ENCODE measurements at places on chromosomes 11 and 22. TPM values are rescaled to one million over a fixed set of nuclear protein-coding genes. Genes with fewer than 3 reads are reported as not detected.

TMEM25 gene
- 20.2 TPM for polyA plus RNA-seq

OR51B2 gene
- polyA plus RNA-seq = not detected

- no peak for DNase-seq
These were observed 1333.1 kb upstream of the TENM4 start for GRCh38 chr11:80773919-80774318.

DNA sequence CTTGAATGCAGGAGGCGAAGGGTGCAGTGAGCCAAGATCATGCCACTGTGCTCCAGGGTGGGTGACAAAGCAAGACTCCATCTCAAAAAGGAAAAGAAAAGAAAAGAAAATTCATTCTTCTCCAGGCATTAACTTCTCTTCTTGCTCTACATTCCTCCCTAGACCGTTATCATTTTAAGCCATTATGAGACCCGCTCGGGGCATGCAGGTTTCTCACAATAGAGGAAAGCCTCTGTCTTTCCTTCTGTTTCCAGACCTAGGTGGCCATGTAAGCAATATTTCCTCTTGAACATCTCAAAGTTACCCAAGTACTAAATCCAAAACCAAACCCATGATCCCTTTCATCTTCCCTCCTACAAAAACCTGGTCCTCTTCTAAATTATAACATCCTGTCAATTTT is 139.6 kb downstream of the RBFOX2 start:
- no peak for DNase-seq

SPTBN2 gene
- polyA plus RNA-seq = 16.1 TPM

ZNF143 gene
- 18.1 TPM for polyA plus RNA-seq

SERPINH1 gene
- 508 TPM for polyA plus RNA-seq

- no peak for DNase-seq
These were observed 4.7 kb upstream of the RANBP1 start for GRCh38 chr22:20111045-20111688.

ART1 gene
- polyA plus RNA-seq = 3.5 TPM

DNA sequence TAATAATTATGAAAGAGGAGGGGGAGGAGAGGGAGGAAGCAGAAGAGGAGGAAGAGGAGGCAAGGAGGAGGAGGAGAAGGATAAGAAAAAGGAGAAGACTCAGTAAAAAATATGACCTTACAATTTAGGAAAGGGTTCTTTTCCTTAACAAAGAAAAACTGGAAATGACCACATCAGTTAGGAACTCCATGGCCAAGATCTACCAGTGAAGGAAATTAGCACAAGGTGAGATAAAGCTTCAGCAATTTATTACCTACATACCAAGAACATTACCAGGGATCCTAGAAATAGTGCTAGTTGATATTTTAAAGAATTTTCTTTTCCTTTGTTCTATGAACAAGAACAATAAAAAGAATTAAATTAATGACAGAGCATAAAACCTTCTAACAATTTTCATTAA is 172.7 kb downstream of the LRRC4C start:
- no peak for DNase-seq

ZW10 gene
- 16.6 TPM for polyA plus RNA-seq

DNA sequence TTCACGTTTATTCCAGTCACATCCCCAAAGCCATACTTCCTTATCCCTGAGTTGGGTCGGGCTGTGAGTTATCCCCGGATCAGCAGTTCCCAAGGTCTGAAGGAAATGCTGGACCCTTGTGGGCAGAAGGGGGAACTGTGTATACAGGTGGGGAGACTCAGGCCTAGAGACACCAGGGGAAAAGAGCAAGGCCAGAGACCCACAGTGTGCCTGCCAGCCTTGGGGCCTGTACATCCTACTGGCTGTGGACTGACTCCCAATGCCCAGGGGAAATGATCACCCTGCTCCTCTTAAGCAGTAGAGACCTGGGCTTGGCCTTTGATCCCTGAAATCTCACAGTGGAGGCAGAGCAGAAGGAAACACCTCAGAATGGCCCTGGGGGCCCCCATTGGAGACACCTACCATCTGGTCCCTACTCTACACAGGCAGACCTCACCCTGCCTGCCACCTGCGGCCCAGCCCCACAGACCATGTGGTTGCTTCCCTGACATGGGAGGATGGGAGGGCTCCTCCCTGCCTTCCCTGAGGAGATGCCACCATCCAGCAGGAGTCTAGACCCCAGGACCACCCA is 1.3 kb downstream of the SELENOM start:
- peak; percentile 47 for DNase-seq

GRCh38 chr11:43315966-43316365 is 4.2 kb downstream of the API5 start:
- DNase-seq = no peak

DNA sequence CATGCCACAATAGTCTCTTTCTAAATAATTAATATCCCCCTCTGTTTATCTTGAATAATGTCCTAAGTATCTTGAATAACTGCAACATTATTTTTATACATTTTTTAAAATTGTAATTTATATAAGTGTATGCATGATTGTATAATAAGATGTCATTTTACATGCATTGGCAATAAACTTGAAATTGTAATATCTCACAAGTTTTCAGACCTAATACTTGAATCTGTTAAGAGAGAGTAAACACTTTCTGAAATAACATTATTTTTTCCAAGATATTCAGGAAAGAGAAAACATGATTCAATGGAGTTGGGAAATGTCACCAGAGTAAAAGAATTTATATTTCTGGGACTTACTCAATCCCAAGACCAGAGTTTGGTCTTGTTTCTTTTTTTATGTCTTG is at the start of gene OR4D11:
Gene OR4D11 (plus strand): TSS at position 301 of the 400 bp plus-strand sequence. CDS start 0 bp downstream, at position 301.
- DNase-seq = no peak

DNA sequence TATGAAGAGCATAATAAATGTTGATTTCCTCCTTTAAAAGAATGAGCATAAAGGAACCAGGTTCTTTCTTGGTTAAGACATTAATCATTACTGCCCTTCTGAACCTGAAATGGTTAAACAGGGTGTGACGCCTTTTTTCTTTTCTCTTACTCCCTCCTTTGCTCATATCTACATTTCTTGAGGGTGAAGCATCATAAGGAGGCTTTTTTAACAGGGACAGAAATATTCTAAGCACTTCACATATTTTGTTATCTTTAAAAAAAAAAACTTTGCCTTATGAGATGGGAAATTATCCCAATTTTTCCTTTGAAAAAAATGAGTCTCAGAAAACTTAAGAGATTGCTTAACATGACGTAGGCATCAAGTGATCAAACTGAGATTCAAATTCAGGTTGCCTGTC is 1036.3 kb upstream of the TENM4 start:
- DNase-seq = no peak

DNA sequence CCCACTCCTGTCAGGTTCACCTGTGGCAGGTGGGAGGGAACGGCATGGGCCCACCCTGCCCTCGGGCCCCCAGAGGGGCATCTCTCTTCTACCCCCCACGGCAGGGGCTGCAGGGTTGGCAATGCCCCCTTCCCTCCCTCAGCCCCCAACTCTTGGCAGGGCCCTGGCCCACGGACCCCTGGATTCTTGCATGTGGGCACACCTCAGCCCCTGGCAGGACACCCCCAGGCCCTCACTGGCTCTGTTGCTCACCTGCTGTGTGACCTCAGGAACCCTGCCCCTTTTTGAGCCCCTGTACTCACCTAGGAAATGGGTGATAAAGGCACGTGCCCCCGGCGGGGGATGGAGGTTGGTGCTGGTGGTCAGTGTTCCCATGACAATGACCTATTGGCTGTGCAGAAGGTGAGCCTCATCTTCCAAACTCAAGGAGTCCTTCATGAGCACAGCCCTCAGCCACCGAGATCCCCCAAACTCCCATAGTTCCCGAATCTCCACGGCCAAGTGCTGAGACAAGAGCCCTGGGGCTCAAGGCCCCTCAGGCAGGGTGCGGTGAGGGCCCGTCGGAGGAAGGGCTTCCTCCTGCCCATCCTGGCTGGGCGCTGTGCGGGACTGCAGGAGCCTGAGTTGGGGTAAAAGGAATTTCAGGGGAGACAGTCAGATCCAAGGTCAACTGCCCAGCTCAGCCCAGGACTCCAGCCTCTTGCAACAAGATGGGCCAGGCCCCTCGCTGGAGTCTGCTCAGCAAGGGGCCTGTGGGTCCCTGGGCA is 198.2 kb downstream of the IGLL1 start:
- DNase-seq = no peak

C11orf87 gene
- polyA plus RNA-seq = 0.35 TPM
